ENCODE measurements at places on chromosomes 6 and 20. TPM values are rescaled to one million over a fixed set of nuclear protein-coding genes. Genes with fewer than 3 reads are reported as not detected.

TSPO2 gene
- 0.70 TPM for polyA plus RNA-seq

- no peak for DNase-seq
Observed at GRCh38 chr6:144063744-144064401, 31.5 kb downstream of the SF3B5 start.

DNA sequence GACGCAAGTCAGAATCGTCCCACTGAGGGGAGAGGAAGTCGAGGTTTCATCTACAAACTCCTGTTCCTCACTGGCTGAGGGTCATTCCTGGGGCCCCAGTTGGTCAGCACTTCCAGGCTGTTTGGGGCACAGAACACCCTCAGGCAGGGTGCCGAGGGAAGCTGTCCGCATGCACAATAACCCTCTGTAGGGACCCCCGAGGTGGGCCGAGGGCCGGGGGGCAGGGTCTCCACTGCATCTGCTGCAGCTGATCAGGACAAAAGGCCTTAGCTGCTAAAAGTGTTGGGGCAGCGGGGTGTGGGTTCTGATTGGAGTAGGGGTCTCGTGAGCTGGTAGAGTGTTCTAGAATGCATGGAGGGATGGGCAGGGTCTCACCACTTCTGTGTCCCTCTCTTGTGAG lies 125.1 kb downstream of the TOX2 start:
- DNase-seq = no peak

GRCh38 chr6:16769986-16770376 lies 8.7 kb upstream of the ATXN1 start:
- DNase-seq = no peak

DNA sequence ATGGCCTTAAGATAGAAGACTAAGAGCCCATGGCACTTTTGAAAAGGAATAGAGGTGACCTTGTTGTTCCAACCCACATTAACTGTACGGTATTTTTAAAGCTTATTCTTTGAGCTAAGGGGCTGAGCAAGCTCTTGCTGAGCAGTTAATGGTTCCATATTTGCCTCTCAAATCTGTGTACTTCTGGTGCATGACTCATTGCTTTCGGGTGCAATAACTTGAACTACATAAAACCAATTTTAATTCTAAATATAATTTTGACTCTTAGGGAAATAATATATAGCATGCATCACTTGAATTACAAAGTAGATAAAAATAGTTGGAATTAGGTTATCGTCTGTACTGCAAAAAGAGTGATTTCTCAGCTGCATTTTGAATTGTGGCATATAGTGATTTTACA lies 348.1 kb upstream of the CITED2 start:
- no peak for DNase-seq

All from forelimb muscle (tissue), 1 donor.